ENCODE measurements at places on chromosomes 1 and 21. TPM values are rescaled to one million over a fixed set of nuclear protein-coding genes. Genes with fewer than 3 reads are reported as not detected.

The EMC1 gene
- total RNA-seq: 35.3 TPM

The RSPO1 gene
- total RNA-seq: not detected

DNA sequence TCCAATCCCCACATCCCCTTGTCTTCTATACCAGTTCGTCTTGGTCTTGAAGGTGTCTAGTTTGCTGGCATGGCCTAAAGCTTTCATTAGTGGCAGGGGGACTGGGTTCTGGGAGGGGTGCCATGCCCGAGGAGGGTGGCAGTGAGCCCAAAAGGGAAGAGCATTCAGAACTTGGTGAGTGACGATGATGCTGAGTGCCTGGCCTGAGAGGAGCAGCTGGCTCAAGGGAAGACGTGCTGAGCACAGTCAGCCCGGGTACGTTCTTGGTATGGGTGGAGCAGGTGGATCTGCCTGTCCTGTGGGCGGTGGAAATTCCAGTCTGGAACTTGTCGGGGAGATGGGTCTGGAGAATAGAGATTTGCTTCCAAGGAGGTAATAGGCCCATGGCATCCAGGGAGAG is 4.6 kb downstream of the FDPS start:
- DNase-seq: no peak

DNA sequence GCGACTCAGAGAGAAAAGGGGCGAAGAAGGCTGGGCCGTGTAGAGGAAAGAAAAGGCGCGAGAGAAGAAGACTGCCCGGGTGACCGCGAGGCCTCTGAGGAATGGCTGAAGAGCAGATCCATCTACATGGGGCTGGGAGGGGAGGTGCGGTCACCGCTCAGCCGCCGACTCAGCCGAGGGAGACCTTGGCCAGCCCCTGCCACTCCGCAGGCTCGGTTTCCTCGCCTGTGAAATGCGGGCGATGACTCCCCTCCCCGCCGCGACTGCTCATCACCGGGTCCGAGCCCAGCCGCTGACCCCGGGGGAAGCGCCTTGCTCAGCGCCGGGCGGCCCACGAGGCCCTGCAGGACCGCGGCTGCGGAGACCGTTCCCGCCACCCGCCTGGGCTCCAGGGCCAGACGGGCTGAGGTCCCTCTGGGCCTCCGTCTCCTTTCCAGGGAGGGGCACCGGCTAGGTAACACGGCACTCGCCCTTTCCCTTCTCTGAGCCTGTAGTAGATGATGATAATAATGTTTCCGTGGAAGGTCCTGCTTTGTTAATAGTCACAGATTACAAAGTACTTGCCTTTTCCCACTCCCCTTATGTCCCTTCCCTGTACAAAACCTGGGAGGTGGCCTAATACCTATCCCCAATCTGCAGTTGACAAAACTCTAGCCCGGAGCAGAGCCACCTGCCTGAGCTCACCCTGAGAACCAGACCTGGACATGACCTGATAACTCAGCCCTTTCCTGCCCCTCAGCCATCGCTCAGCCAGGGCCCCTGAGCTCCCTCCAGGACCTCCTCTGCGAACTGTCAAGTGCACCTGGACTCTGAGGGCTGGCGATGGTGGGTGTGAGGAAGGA is 1.6 kb upstream of the BSND start:
- DNase-seq: no peak

The FCER1G gene
- total RNA-seq: 10.5 TPM

The NCMAP gene
- not detected for total RNA-seq

GRCh38 chr21:21200103-21200938 is 202.1 kb downstream of the NCAM2 start:
- no peak for DNase-seq

- DNase-seq: no peak
These were observed 2.3 kb downstream of the KCNC4 start for GRCh38 chr1:110212169-110213142.

The NEK2 gene
- total RNA-seq: not detected

DNA sequence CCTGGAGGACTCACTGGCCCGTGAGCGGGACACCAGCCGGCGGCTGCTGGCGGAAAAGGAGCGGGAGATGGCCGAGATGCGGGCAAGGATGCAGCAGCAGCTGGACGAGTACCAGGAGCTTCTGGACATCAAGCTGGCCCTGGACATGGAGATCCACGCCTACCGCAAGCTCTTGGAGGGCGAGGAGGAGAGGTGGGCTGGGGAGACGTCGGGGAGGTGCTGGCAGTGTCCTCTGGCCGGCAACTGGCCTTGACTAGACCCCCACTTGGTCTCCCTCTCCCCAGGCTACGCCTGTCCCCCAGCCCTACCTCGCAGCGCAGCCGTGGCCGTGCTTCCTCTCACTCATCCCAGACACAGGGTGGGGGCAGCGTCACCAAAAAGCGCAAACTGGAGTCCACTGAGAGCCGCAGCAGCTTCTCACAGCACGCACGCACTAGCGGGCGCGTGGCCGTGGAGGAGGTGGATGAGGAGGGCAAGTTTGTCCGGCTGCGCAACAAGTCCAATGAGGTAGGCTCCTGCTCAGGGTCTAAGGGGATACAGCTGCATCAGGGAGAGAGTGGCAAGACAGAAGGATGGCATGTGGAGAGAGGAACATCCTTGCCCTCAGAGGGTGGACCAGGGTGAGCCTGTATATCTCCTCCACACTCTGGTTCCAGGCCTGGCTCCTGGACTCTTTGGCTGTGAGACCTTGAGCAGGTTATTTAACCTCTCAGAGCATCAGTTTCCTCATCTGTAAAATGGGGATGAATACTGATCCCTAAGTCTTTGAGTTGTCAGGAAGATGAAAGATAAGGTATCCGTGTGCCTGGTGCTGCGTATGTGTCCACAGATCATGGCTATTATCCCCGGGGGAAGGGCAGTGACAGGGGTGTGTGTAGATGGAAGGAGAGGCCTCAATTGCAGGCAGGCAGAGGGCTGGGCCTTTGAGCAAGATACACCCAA is 17.2 kb upstream of the SEMA4A start:
- DNase-seq: no peak
